ENCODE measurements at places on chromosomes 13 and 19.
A peak's percentile ranks its signal among the peaks of the same experiment; 100 is the strongest.

- DNase-seq: no peak
These were observed 476.8 kb downstream of the DIAPH3 start for GRCh38 chr13:59686798-59687394.

DNA sequence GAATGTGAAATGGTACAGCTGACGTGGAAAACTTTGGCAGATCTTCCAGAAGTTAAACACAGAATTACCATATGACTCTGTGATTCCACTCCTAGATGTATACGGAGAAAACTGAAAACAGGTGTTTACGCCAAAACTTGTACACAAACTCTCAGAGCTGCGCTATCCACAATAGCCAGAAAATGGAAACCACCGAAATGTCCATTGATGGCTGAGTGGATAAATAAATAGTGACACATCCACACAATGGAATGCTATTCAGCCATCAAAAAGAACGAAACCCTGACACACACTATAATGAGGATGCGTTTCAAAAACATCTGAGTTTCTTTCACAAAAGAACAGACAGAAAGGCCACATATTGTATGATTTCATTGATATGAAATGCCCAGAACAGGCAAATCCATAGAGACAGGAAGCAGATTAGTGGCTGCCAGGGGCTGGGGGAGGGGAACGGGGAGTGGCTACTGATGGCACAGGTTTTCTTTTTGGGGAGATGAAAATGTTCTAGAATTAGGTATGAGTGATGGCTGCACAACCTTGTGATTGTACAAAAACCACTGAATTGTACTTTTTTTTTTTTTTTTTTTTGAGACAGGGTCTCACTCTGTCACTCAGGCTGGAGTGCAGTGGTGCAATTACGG lies 33.0 kb downstream of the IL12RB1 start:
- DNase-seq: no peak

DNA sequence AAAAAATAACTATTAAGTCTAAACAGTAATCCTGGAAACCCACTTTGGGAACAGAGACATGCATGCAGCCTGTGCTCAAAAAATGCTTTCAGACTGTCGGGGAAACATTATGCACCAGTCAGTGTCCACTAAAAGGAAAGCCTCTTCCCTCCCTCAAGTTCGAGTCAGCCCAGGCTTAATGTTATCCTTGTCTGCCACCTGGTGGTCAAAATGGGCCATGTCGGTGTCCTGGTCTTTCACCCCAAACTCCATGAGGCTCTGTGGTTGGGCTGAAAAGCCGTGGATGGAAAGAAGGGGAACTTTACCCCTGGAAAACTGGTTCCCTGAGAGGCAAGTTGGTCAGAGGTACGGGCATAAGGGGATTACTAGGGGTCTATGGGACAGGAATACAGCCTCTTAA lies 88.4 kb upstream of the ZNF492 start:
- peak; percentile 23 for DNase-seq

- no peak for DNase-seq
These were observed 225.8 kb upstream of the SOX21 start for GRCh38 chr13:94938124-94938523.

- no peak for DNase-seq
These were observed 10.1 kb downstream of the C19orf38 start for GRCh38 chr19:10858204-10858828.

GRCh38 chr19:16098821-16099220 lies 12.9 kb upstream of the RAB8A start:
- DNase-seq: no peak

Data from KG1 (cell line).